ENCODE measurements at places on chromosomes 13 and 19.
A peak's percentile ranks its signal among the peaks of the same experiment; 100 is the strongest.

- peak; percentile 87 for DNase-seq
Measured at GRCh38 chr19:34985249-34986022, 14.7 kb upstream of the GRAMD1A start.

- no peak for DNase-seq
Measured at GRCh38 chr13:114102131-114102520, 30.3 kb downstream of the RASA3 start.

- DNase-seq = no peak
Measured at GRCh38 chr13:111168107-111168506, 53.0 kb downstream of the ARHGEF7 start.

- no peak for DNase-seq
Measured at GRCh38 chr19:42111384-42111783, 20.9 kb downstream of the POU2F2 start.

- no peak for DNase-seq
Measured at GRCh38 chr19:42547929-42548328, 19.6 kb upstream of the CEACAM1 start.

DNA sequence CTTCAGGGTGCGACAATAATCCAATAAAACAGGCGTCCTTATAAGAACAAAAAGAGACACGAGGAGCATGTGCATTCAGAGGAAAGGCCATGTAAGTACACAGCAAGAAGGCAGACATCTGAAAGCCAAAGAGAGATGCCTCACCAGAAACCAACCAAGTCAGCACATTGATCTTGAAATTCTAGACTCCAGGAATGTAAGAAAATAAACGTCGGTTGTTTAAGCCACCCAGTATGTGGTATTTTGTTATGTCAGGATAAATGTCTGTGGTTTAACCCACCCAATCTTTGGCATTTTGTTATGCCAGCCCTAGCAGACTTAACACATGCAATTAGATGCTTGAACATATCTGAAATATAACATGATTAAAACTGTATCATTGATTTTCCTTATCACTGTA lies 452.0 kb downstream of the SLITRK6 start:
- no peak for DNase-seq

GRCh38 chr13:28707629-28708427 lies 10.9 kb downstream of the SLC46A3 start:
- no peak for DNase-seq

GRCh38 chr13:28495538-28496187 lies 735 bp upstream of the FLT1 start:
- DNase-seq = peak; percentile 87

GRCh38 chr13:78228940-78229339 lies 310.3 kb upstream of the EDNRB start:
- DNase-seq = no peak

DNA sequence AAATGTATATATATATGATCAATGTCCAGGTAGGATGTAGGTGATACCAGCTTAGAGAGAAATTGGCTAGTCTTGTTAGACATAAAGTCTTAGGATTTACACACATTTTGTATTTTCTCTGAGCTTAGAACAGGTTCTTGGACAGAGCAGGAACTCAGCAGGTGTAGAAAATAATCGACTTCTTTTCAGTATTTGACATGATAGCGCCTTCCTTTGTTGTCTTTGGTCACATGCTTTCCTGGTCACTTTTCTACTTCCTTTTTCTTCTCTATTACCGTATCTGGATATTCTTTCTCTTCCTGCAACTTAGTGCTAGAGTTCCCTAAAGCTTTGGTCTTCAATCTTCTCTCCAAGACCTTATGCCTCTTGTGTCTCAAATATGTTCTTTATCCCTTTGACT lies 107.4 kb downstream of the LRCH1 start:
- DNase-seq = no peak

DNA sequence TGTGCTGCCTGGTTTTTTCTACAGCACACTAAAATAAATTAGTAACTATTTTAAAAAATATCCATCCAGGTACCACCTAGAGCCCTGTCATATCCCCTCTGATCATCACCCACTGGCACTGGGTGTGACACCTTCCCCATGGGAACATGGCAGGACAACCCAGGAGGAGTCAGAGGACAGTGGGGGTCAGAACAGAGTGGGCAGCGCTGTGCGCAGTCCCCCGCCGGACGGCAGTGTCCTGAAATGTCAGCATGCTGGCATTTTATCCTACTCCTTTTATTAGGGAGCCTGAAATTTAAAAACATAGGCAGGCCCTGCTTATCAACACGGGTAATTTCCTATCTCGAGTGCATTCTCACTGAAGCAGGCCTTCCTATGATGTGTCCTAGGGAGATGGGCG lies 42.1 kb upstream of the GAS6 start:
- peak; percentile 10 for DNase-seq

- DNase-seq = no peak
Measured at GRCh38 chr13:34747507-34747906, 194.6 kb upstream of the NBEA start.

DNA sequence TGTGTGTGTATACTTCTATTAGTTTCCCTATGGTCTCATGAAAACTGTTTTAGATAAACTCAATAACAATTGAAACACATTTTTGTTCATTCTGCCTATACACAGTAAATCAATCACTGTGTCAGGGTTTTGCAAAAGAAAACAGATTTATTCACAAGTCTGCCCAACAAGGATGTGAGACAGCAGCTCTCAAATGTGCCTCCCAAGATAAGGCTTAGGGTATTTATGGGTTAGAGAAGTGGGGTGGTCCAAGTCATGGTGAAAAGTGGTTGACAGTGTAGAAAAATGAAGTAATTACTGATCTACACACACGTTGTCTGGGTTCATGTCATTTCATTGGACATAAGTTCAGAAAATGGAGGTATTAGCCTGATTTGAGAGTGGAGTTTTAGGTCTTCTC lies 844.6 kb downstream of the SLITRK6 start:
- DNase-seq = no peak

DNA sequence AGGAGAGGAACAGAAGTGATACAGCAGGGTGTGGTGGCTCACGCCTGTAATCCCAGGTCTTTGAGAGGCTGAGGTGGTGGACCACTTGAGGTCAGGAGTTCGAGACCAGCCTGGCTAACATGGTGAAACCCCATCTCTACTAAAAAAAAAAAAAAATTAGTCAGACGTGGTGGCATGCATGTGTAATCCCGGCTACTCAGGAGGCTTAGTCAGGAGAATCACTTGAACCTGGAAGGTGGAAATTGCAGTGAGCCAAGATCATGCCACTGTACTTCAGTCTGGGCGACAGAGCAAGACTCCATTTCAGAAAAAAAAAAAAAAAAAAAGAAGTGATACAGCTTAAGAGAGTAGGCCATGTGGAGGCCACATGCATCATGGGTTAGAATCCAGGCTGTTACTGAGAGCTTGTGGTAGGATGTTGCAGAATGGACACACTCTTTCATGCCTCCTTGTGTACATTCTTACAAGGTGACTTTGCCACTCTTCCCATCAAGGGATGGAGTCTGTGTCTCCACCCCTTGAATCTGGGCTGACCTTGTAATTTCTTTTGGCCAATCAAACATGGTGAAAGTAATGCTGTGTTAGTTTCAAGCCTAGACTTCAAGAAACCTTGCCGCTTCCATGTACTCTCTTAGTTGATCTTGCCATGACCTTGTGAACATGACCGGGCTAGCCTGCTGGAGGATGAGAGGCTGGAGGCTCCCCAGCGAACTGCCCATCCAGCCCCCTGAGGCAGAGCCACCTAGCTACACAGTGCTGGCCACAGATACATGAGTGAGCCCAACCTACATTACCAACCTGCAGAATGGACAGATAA lies 12.3 kb downstream of the FAM187B start:
- peak; percentile 29 for DNase-seq

GRCh38 chr19:40592170-40592569 lies 9.0 kb upstream of the LTBP4 start:
- DNase-seq = no peak

- peak; percentile 89 for DNase-seq
Measured at GRCh38 chr19:40613690-40614621, 12.8 kb downstream of the LTBP4 start.

DNA sequence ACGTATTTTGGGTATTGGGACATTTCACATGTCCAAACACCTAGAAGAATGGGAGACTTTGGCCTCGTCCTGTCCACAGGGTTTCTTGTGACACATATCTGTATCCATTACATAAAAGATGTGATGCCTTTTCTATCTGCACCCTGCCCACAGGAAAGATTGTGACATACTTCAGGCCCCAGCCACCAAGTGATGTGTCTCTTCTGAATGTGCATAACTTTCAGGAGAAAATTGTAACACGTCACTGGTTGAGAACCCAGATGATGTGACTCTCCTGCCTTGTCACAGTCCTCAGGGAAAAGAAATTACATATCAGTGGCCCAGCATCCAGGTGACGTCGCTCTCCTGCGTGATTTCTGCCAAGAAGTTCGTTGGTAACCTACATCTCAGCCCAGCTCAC lies 21.0 kb upstream of the ZNF681 start:
- DNase-seq = no peak

- DNase-seq = peak; percentile 98
Measured at GRCh38 chr19:13850910-13851733, 25.8 kb upstream of the NANOS3 start.

GRCh38 chr13:110210604-110210985 lies 96.4 kb downstream of the COL4A1 start:
- no peak for DNase-seq

DNA sequence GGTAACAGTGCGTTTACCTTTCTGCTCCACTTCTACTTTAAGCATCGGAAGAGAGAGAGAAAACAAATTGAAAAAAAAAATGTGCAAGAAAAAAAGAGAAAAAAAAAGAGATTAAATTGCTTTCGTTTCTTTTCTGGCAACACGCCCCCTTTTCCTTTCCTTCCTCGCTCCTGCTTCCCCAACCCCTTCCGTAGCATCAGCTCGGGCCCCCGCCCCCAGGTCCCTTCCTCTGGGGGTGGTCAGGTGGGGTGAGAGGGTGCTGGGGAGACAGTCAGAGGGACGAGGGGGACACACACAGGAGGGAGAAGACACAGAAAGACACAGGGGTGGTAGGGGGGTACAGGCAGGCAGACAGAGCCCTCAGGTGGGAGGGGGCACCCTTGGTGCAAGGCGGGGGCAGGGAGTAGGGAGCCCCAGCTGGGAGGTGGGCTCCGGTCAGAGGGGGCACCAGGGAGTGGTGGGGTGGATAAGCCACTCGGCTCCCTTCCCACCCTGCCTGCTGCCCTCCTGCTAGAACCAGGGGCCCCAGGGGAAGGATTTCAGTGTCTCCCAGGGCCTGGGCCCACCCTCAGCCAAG lies 30.7 kb upstream of the ASF1B start:
- DNase-seq = no peak

GRCh38 chr13:66849706-66850105 lies 380.4 kb downstream of the PCDH9 start:
- no peak for DNase-seq

DNA sequence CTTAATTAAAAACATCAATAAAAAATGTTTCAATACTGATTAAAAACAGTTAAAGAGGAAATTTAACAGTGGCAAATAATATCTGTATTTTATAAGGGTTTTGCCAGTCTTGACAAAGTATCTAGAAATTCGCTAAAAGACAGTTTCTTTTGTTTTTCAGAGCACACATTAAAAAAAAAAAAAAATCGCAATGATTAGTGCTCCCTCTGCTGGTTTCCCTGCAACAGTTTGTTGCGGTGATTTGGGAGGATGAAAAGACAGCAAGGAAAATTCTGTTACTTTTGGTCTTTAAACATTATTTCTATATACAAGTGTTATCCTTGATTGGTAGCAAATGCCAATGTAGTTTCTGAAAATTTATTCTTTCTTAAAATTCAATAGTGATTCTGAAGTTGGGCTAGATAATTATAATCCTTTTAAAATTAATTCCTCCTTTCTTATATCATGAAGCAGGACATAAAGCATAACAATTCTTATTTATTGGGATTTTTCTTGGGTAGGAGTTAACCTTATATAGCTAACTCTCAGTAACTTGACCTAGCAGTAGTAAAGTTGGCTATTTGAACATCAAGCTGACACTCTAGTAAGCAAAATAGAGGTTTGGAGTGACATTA lies 23.1 kb upstream of the SPRY2 start:
- no peak for DNase-seq

DNA sequence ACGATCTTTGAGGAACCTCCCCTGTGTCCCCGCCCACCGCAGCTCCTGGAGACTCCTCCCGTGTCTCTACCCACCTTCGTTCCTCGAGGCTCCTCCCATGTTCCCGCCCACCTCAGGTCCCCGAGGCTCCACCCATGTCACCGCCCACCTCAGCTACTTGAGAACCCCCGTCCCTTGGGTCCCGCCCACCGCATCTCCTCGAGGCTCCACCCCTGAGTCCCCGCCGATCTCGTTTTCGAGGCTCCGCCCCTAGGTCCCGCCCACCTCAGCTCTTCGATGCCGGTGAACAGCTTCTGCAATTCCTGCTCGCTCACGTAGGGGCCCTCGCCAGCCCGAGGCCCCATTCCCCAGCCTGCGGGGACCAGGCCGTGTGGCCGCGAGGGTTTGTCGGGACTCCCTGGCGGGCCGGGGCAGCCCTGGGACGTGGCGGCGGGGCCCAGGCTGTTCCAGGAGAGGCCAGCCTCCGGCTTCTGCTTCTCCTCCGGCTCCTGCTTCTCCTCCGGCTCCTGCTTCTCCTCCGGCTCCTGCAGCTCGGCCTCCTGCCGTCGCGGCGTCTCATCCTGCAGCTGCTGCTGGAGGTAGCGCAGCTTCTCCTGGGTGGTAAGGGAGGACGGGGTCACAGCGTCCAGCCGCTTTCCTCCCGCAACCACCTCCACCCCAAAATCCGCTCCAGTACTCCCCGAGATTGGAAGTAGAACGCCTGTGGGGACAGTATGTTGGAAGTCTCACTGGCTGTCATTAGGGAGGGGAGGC lies 16.7 kb downstream of the TSKS start:
- no peak for DNase-seq

- no peak for DNase-seq
Measured at GRCh38 chr19:30685426-30686000, 313.3 kb downstream of the ZNF536 start.

- DNase-seq = peak; percentile 77
Measured at GRCh38 chr13:27014406-27015359, 156.9 kb downstream of the USP12 start.

- no peak for DNase-seq
Measured at GRCh38 chr13:44116562-44117332, 237.0 kb downstream of the LACC1 start.

- DNase-seq = peak; percentile 39
Measured at GRCh38 chr19:33771384-33772101, 25.1 kb upstream of the KCTD15 start.

GRCh38 chr13:97188207-97188606 lies 33.9 kb upstream of the MBNL2 start:
- DNase-seq = no peak

GRCh38 chr13:100541897-100542825 lies 46.4 kb downstream of the GGACT start:
- no peak for DNase-seq

- no peak for DNase-seq
Measured at GRCh38 chr19:10189616-10190015, 5.1 kb downstream of the DNMT1 start.

- no peak for DNase-seq
Measured at GRCh38 chr13:92951273-92951890, 275.2 kb upstream of the GPC6 start.

DNA sequence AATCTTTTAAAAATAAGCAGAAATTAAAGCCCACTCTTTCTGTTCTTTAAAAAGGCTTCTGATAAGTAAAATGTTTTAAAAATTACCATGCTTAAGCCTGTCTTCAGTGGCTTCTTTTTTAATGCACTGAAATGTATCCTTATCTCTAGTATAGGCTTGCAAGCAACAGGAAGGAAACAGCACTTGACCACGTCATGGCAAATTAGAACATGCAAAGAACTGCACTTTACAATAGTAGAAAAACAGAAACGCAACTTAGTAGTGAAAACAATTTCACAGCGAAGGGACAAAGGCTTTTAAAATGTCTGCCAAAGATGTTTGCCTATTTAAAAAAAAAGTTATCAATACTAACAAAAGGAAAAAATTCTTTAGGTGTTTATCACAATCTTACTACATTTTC lies 36.3 kb downstream of the ELF1 start:
- no peak for DNase-seq
